ENCODE measurements at places on chromosomes 11 and 22. TPM values are rescaled to one million over a fixed set of nuclear protein-coding genes. Genes with fewer than 3 reads are reported as not detected.

GRCh38 chr22:20203552-20204201, 52.8 kb upstream of the CCDC188 start:
- peak overlapping the region; percentile 86 for H3K27ac ChIP-seq
- H3K27me3 ChIP-seq: no peaks in the 10 kb centered on the region
- no peaks in the 10 kb centered on the region for H3K36me3 ChIP-seq
- no peak overlapping the region for H3K4me3 ChIP-seq

The CDK2AP2 gene
- total RNA-seq: 8.3 TPM

DNA sequence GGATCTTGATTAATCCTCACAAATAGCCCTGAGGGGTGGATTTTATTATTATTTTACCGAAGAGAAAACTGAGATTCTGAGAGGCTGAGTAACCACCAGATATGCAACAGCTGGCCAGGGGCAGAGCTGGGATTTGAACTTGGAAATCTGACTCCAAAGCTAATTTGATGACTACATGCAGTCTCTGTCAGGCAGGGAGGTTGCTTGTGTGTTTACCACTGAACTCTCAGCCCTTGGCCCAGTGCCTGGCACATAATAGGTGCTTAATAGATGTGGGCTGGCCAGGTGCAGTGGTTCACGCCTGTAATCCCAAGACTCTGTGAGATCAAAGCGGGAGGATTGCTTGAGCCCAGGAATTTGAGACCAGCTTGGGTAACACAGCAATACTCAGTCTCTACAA, 121.7 kb upstream of the CRYBB3 start:
- no peaks in the 10 kb centered on the region for H3K27me3 ChIP-seq
- DNase-seq: no peak
- no peaks in the 10 kb centered on the region for H3K36me3 ChIP-seq
- H3K27ac ChIP-seq: no peak overlapping the region
- no peak overlapping the region for H3K4me3 ChIP-seq

The YPEL1 gene
- total RNA-seq: 6.1 TPM

GRCh38 chr11:82183346-82183745, 550.3 kb downstream of the FAM181B start:
- no peaks in the 10 kb centered on the region for H3K27me3 ChIP-seq
- no peaks in the 10 kb centered on the region for H3K4me1 ChIP-seq
- no peak overlapping the region for H3K27ac ChIP-seq
- no peaks in the 10 kb centered on the region for H3K36me3 ChIP-seq

The ALDH3B1 gene
- 9.0 TPM for total RNA-seq

DNA sequence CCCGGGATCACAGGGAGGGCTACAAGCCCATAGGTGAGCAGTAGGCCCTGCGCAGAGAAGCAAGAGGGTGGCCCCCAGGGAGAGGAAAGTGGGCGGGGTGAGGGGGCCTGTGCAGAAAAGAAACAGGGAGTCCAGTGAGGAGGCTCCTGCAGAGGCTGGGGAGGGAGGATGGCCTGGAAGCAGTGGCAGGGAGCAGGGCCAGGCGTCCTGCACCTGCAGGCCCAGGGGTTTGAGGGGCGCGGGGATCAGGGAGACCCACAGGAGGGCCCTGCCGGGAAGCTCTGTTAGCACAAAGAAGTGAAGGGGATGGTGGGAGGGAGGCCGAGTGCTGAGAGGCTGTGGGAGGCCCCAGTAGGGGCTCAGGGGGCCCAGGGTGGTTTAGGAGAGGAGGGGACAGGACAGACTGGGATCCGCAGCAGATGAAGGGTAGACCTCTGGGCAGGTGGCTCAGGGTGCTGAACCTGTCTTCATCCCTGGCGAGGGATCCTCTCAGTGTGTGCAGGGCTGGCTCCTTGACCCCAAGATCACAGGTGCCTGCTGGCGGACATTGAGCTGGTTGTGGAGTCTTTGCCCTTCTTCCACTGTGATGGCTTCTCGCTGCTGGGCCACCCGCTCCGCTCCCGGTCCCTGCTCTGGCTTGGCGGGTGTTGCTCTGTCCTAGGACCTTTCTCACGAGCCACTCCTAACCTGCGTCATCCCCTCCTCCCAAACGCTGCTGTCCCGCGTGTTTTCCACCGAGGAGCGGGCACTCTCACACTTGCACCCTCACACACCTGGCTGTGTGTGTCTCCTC, 31.8 kb upstream of the CELSR1 start:
- no peaks in the 10 kb centered on the region for H3K27me3 ChIP-seq
- no peak overlapping the region for H3K27ac ChIP-seq
- H3K36me3 ChIP-seq: no peaks in the 10 kb centered on the region
- H3K4me1 ChIP-seq: peaks cover 20% of the 10 kb centered on the region

GRCh38 chr11:116970485-116971292, 127.5 kb downstream of the SIK3 start:
- DNase-seq: no peak
- no peak overlapping the region for H3K4me3 ChIP-seq
- no peak overlapping the region for H3K27ac ChIP-seq
- H3K27me3 ChIP-seq: no peaks in the 10 kb centered on the region
- H3K36me3 ChIP-seq: no peaks in the 10 kb centered on the region

GRCh38 chr11:68659158-68659921, 25.0 kb upstream of the GAL start:
- no peak overlapping the region for H3K4me3 ChIP-seq
- peak; percentile 87 for DNase-seq
- H3K36me3 ChIP-seq: no peaks in the 10 kb centered on the region

- H3K4me3 ChIP-seq: no peak overlapping the region
- H3K36me3 ChIP-seq: no peaks in the 10 kb centered on the region
- H3K4me1 ChIP-seq: peaks cover 8% of the 10 kb centered on the region
- no peak overlapping the region for H3K27ac ChIP-seq
These were observed 17.5 kb upstream of the TSPAN18 start for GRCh38 chr11:44709281-44709562.

GRCh38 chr11:59285716-59286260, 72.9 kb upstream of the OR5AN1 start:
- H3K27ac ChIP-seq: no peak overlapping the region
- H3K4me3 ChIP-seq: no peak overlapping the region
- no peaks in the 10 kb centered on the region for H3K36me3 ChIP-seq
